ENCODE measurements at places on chromosomes 6 and 20. TPM values are rescaled to one million over a fixed set of nuclear protein-coding genes. Genes with fewer than 3 reads are reported as not detected.

Gene SMAP1
- 13.0 TPM for polyA plus RNA-seq

Gene SLC22A7
- polyA plus RNA-seq, result not detected

Gene WFDC10B
- not detected for polyA plus RNA-seq

Gene SNX3
- polyA plus RNA-seq, result 244 TPM

Gene MYLK2
- 0.04 TPM for polyA plus RNA-seq

Gene SRMS
- polyA plus RNA-seq, result not detected

Gene PDCD2
- 45.5 TPM for polyA plus RNA-seq

Gene CPNE5
- 0.53 TPM for polyA plus RNA-seq

Gene RIMS1
- 0.15 TPM for polyA plus RNA-seq

Gene SPTLC3
- 2.2 TPM for polyA plus RNA-seq

Gene SLC35F1
- polyA plus RNA-seq, result 0.79 TPM

Gene SPATS1
- not detected for polyA plus RNA-seq
